ENCODE measurements at places on chromosomes 6 and 20.

GRCh38 chr6:134436950-134437349 lies 119.0 kb upstream of the SGK1 start:
- DNase-seq, result no peak

GRCh38 chr6:16329233-16329632 lies 90.8 kb downstream of the GMPR start:
- DNase-seq, result no peak

DNA sequence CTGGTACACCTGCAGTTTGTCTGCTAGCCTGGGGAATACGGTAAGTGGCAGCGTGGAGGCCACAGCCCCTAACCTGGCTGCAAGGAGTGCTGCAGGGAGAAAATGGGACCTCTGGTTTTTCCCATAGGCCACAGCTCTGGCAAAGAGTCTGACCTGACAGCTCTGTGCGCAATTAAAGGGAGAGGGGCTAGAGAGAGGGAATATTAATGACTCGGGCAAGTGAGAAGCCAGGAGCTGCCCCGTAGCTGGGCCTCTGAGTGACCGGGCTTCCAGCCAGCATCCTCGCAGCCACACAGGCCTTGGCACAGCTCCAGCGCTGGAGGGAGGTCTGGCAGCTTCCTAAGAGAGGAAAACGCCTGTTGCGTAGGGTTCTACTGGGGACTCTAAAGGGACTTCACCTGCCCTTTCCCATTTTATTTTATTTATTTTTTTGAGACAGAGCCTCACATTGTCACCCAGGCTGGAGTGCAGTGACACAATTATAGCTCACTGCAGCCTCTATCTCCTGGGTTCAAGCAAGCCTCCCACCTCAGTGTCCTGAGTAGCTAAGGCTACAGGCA lies 18.2 kb upstream of the OCSTAMP start:
- peak; percentile 88 for DNase-seq

- DNase-seq, result no peak
These were observed 4.1 kb upstream of the CEP250 start for GRCh38 chr20:35451295-35451694.

- peak; percentile 81 for DNase-seq
These were observed at the start of gene HLA-F for GRCh38 chr6:29723262-29723665. Gene HLA-F, plus strand, starts transcription at chr6:29723434. Its CDS starts 30 bp downstream, at chr6:29723464.

- no peak for DNase-seq
These were observed 77.2 kb upstream of the BHLHE23 start for GRCh38 chr20:63083831-63084562.

Data from cerebellum (tissue), 4 donors.